ENCODE measurements at places on chromosomes 1 and 21. TPM values are rescaled to one million over a fixed set of nuclear protein-coding genes. Genes with fewer than 3 reads are reported as not detected.

- DNase-seq, result peak; percentile 21
Observed at GRCh38 chr21:34189506-34189905, 116.1 kb downstream of the MRPS6 start.

GRCh38 chr1:110914676-110915075, 41.7 kb downstream of the CD53 start:
- DNase-seq, result no peak

DNA sequence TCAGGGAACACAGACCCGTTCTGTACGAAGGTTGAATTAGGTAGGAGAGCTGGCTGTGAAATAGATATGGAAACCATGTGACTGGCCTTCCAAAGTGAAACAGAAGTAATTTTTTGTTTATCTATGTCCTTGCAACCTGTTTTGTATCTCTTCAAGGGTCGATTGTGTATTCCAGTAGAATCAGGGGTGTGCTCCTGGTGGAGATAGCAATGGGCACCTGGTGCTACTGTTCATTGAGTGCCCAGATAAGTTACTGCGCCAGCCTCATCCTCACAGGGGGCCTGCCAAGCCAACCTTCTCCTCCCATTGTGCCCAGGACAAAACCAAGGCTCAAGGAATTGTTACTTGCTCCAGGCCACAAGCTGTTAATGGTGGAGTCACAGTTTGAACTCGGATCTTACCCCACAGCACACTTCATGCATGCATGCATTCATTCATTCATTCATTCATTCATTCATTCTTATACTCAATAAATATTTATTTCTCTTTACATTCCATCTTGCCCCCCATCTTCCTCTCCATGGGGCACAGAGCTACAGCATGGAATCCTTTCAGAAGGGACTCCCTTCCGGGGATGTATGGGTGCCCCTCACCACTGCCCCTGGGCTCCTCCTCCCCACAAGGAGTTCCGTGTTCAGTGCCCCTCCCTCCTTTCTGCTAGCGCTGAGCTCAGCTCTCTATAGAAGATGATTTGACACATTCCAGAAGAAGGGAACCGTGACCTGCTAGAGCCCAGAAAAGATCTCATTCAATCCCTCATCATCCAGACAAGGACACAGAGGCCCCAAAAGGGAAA, 24.0 kb downstream of the ADORA1 start:
- no peak for DNase-seq

DNA sequence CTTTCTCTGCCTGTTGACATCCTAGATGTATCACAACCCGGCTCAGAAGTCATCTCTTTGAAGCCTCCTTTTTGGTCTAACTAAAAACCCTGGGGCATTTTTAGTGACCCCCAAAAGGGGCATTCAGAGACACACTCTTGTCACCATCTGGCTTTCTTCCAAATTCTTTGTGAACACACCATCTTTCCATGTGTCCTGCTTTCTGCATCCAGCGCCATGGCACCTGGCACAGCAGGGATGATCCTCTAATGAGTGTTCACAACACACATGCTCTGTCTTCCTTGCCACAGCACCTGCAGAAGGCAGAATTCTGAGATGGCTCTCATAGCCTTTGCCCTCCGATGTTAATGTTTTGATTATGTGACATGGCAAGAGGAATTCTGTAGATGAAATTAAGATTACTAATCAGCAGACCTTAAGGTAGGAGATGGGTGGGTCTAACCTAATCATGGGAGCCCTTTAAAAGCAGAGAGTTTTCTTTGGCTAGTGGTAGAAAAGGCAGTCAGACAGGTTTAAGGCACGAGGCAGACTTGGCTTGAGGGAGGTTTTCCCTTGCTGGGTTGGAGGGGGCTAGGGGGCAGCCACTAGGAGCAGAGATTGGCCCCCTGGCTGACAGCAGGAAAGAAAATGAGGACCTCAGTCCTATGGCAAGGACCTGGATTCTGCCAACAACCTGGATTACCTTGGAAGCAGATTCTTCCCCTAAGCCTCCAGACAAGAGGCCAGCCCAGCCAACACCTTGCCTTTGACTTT, 4.9 kb upstream of the TMEM61 start:
- no peak for DNase-seq

GRCh38 chr1:179550746-179551682, 24.7 kb downstream of the NPHS2 start:
- no peak for DNase-seq

DNA sequence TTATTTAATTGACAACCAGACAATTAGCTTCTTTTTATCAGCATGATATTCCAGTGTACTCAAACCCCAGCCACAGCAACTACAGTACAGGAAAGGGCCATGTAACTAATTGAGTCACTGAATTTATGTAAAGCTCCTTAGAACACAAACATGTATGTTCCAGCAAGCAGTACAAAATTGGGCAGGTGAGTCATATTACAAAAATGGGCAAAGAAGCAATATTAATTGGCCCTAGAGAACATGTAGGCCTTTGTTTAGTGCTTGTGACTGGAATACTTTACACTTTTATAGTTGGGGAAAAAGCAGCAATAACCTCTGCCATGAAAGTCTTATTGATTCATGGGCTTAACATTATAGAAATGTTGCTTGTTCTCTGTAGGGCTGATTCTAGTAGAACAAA, 31.8 kb downstream of the CLEC20A start:
- DNase-seq, result no peak

GRCh38 chr1:25572708-25573590, 29.5 kb downstream of the LDLRAP1 start:
- peak; percentile 81 for DNase-seq

DNA sequence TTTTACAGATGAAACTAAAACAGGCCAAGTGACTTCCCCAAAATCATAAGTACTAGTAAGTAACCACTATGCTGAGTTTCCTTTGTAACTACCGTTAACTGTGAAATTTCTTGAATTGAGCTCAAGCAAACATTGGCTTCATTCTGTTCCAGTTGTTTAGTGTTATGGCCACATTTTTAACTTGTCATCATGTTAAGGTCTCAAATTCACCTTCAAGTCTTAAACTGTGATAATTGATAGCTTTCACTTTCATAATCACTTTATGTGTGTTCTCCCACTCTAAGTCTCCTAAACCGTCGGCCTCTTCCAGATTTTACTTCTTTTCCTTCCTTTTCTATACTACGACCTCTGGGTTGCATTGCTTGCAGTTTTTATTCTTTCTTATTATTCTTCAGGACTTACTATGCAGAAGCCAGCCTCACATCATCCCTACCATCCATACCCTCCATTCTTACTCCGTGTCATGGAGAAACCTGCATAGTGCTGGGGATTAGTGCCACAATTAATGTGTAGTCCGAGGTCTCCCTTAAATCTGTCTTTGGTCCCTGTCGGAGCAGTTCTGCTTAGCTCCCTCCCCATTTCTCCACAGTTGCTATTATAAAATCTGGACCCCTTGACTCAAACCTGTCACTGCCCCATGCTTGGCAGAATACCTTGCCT, 5.8 kb downstream of the KIF1B start:
- DNase-seq, result no peak

DNA sequence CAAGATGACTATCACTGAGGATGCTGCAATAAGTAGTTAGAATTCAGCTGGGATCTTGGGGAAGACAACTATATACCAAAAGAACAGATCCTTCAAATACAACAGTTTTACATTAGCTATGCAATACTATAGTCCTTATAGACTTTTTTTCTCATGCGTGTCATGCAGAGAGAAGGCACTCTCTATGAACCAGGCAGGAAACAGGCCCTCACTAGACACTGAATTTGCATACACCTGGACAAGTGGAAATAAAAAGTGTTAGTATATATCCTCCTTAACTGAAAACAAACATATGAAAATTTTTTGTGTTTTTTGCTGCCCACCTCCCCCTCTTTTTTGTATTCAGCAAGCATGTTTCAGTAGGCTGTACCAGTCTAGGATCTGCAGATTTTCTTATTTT, 29.9 kb downstream of the TMCO1 start:
- no peak for DNase-seq

DNA sequence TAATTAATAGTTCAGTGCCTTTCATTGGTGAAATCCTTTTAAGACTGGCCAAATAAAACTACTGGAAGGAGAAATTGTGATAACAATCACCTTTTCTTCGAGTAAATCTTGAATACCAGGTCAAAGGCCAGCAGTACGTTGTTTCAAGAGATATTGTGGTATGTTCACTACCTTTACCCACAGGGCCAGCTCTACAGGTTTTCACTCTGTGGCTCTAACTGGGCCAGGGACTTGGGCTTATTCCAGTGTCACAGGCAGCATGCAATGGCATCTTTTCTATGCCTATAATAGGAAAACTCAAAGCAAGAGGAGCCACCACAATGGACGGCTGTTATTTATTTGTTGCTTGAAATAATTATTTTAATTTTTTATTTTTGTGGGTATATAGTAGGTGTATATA, 26.8 kb upstream of the LRIF1 start:
- DNase-seq, result no peak

- DNase-seq, result peak; percentile 56
Observed at GRCh38 chr1:52296345-52296744, 69.7 kb downstream of the CC2D1B start.

GRCh38 chr1:52588535-52588934, 13.6 kb upstream of the GPX7 start:
- no peak for DNase-seq

GRCh38 chr1:156625436-156626078, 6.3 kb downstream of the HAPLN2 start:
- DNase-seq, result peak; percentile 79

DNA sequence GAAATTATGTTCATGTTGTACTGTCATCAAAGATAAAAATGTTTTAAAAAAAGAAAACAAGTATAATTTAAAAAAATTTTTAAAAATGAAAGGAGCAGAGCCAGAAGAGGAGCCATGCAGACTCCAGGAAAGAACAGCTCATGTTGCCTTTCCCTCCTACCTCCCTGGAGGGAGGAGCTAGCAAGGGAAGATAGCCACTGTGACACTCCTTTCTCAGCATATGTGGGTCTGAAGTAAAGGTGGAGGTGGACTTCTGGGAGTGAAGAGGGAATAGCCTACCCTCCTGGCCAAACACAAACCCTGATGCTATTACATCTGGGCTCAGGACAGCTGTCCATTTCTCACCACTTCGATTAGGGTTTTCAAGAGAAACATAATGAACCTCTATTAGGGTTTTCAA, 54.2 kb downstream of the SLC2A1 start:
- DNase-seq, result no peak

DNA sequence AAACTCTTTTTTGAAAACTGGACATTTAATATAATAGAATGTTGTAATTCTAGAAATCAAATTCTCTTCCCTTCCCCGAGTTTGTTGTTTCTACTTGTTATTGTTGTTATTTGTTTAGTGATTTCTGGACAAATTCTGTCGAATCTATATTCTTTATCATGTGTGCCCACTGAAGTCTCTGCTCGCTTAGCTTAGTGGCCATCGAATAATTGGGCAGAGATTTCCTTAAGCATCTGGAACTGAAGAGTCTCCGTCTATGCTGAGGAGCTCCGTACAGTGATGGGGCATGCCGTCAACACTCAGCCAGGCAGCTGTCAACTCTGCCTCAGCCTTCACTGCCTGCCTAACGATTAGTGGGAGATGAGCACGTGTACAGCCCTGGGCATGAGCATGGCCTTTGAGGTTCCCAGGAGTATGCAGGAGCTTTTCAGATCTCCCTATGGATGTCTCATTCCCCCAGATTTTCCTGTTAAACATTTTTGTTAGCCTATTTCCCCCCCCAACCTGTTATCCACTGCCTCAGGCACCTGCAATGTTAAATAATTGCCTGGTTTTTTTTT, 66.8 kb downstream of the SLX9 start:
- no peak for DNase-seq

DNA sequence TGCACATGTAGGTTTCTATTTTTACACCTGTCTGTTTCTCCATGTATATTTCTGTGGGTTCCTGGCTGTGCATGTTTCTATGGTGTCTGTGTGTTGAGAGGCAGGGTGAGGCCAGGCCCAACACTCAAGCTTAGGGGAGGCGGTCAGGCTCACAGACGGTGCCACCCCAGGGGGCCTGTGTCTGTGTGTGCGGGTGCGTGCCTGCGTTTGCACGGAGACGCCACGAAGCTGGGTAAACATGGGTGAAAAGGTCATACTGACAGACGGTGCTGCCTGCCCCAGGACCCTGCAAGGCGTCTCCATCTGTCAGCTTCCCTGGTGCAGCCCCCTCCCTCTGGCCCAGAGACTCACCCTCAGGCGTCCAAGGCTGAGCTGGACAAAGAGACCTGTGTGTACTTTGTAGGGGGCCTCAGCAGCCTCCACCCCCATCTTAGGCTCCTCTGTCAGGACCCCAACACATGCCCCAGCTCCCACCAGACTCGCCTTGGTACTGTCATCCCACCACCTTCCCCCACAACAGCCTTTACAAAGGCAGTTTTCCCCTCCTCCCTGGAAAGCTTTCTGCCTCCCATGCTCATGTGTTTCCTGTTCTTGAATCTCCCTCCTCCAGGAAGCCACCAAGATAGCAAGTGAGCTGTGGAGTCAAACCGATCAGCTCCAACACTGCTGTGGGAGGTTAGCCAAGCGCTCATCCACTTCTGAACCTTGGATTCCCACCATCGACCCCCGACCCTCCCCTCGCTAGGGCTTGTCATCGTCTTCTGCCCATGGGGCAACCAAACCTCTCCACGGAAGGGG, 34.1 kb downstream of the PTPRF start:
- no peak for DNase-seq

GRCh38 chr1:28853093-28853742, 41.2 kb downstream of the OPRD1 start:
- DNase-seq, result peak; percentile 36

- DNase-seq, result no peak
Observed at GRCh38 chr1:98287626-98288025, 366.8 kb upstream of the DPYD start.

DNA sequence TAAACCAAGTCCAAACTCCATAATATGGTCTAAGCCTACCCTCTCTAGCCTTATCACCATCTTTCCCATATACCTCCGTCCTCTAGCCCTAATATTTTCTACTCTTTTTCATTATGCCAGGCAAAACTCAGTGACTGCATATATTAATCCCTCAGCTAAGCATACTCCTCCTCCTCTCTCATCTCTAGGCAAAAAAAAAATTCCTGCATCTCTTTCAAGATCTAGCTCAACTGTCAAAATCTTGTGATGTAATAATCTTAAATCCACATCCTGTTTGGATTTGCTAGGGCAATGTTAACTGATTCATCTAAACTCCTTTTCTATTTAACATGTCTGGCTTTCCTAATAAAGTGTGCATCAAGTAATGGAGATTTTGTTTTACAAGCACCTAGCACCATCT, 20.4 kb downstream of the PRPF38A start:
- no peak for DNase-seq

GRCh38 chr1:198132060-198132781, 24.6 kb upstream of the NEK7 start:
- DNase-seq, result no peak

- no peak for DNase-seq
Observed at GRCh38 chr1:6265151-6265550, 4.3 kb upstream of the GPR153 start.

- DNase-seq, result peak; percentile 59
Observed at GRCh38 chr21:39441502-39442475, 3.8 kb downstream of the LCA5L start.

GRCh38 chr1:6667139-6667538, 34.5 kb downstream of the DNAJC11 start:
- DNase-seq, result no peak

ATP1A4 gene
- total RNA-seq, result 0.17 TPM

INTS3 gene
- 58.8 TPM for total RNA-seq

FOXJ3 gene
- 48.8 TPM for total RNA-seq

PDE4B gene
- total RNA-seq, result 1.2 TPM

DNAJC28 gene
- total RNA-seq, result 3.8 TPM

KIF17 gene
- 4.0 TPM for total RNA-seq

LRRC71 gene
- not detected for total RNA-seq

EPHB2 gene
- 80.2 TPM for total RNA-seq

ENTREP3 gene
- 4.8 TPM for total RNA-seq

Data from neural progenitor cell (in vitro differentiated cells).